ENCODE measurements at places on chromosomes 5 and 9. TPM values are rescaled to one million over a fixed set of nuclear protein-coding genes. Genes with fewer than 3 reads are reported as not detected.

The MYOZ3 gene
- total RNA-seq: 6.7 TPM

The SPARC gene
- total RNA-seq: 157 TPM

The NRARP gene
- total RNA-seq: 5.8 TPM

The DNAH5 gene
- total RNA-seq: 4.2 TPM

The SLC28A3 gene
- total RNA-seq: 0.23 TPM

The ST8SIA4 gene
- total RNA-seq: 76.1 TPM

The EXOSC3 gene
- total RNA-seq: 58.1 TPM

The SHOC1 gene
- not detected for total RNA-seq

The TRPM3 gene
- total RNA-seq: 36.4 TPM

The PCDHB9 gene
- total RNA-seq: 9.2 TPM

The MARCHF6 gene
- 248 TPM for total RNA-seq

The ARHGEF39 gene
- total RNA-seq: 0.46 TPM

The BARHL1 gene
- 0.69 TPM for total RNA-seq

The TLE4 gene
- total RNA-seq: 58.1 TPM

The CTXN3 gene
- 8.5 TPM for total RNA-seq

The DOCK8 gene
- 4.2 TPM for total RNA-seq

The CDKN2A gene
- total RNA-seq: 0.46 TPM

The ATP10B gene
- total RNA-seq: 2.8 TPM

The ROPN1L gene
- 12.0 TPM for total RNA-seq

The SVEP1 gene
- 4.4 TPM for total RNA-seq

The SLC36A2 gene
- total RNA-seq: not detected

The DMGDH gene
- total RNA-seq: 3.7 TPM

The CDKN2B-AS1 gene
- 1.4 TPM for total RNA-seq

The SLC6A19 gene
- total RNA-seq: not detected

The SPINK4 gene
- total RNA-seq: not detected

The FBLL1 gene
- total RNA-seq: 53.7 TPM

The MED7 gene
- total RNA-seq: 39.7 TPM
